ENCODE measurements at places on chromosomes 1 and 21.

- DNase-seq: no peak
These were observed 1546.5 kb downstream of the NCAM2 start for GRCh38 chr21:22544747-22545146.

DNA sequence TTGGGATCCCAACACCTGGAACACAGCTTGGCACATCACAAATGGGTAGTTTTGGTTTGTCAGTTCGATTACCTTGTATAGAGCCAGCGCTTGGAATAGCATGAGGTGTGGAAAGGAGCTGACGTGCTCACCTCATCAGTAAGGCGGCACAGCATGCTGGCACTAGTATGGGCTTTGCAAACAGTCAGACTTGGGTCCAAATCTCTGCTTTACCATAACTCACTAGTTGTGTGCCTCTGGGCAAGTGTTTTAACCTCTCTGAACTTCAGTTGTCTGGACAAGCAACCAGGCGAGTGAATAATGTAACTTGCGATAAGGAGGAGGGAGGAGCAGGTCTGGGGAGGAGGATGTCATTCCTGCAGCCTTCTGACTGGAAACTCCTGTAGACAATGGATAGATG lies 26.3 kb upstream of the NEK2 start:
- DNase-seq: no peak

- no peak for DNase-seq
These were observed 115.9 kb upstream of the IVNS1ABP start for GRCh38 chr1:185432948-185433347.

DNA sequence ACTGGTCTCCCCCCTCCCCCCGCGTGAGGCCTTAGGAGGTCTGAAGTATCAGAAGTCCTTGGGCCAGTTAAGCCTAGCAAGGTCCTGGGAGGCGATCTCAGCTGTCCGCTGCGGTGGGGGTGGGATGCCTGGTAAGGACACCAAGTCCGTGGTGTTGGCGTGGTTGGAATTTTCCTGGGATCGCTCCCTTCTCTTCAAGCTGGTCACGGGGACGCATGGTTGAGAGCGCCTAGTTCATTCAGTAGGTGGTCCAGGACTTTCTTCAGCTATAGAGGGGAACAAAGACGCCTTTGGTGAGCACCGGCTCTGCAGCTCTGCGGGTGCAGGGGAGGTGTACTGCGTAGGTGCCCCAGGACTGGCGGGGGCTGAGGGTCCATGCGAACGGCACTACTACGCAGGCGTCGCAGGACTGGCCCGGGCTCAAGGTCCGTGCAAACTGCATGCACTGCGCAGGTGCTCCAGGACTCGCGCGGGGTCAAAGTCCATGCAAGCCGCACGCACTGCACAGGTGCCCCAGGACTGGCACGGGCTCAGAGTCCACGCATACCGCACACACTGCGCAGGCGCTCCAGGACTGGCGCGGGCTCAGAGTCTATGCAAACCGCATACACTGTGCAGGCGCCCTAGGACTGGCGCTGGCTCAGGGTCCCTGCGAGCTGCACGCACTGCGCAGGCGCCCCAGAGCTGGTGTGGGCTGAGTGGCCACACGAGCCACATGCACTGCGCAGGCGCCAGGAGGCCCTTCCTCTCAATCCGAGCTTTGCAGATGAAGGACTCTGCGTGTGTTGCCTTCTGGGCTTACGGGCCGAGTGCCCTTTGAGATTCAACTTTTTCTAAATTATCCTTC lies 36.6 kb upstream of the HMGN1 start:
- DNase-seq: peak; percentile 67

- DNase-seq: no peak
These were observed 360.7 kb downstream of the PTBP2 start for GRCh38 chr1:97082160-97082848.
